ENCODE measurements at places on chromosomes 7 and 10. TPM values are rescaled to one million over a fixed set of nuclear protein-coding genes. Genes with fewer than 3 reads are reported as not detected.

OR6V1 gene
- not detected for total RNA-seq

SLC18A3 gene
- not detected for total RNA-seq

GDF2 gene
- total RNA-seq = not detected

VAX1 gene
- total RNA-seq = not detected

NANOS1 gene
- total RNA-seq = 0.14 TPM

FAM25G gene
- total RNA-seq = not detected

PAPSS2 gene
- total RNA-seq = 147 TPM

EN2 gene
- total RNA-seq = under 0.01 TPM

SLC13A4 gene
- not detected for total RNA-seq

RPEL1 gene
- under 0.01 TPM for total RNA-seq

SH2D4B gene
- not detected for total RNA-seq

LRIT1 gene
- not detected for total RNA-seq

LOXL4 gene
- 32.9 TPM for total RNA-seq

CYP26C1 gene
- total RNA-seq = under 0.01 TPM

GPR26 gene
- total RNA-seq = not detected

TRIM73 gene
- total RNA-seq = 0.71 TPM

OPN1SW gene
- total RNA-seq = not detected

TET1 gene
- total RNA-seq = 2.1 TPM

KRIT1 gene
- total RNA-seq = 43.9 TPM

MKX gene
- total RNA-seq = 0.57 TPM

CACNA2D1 gene
- total RNA-seq = 90.3 TPM

COL13A1 gene
- total RNA-seq = 20.3 TPM

ERV3-1 gene
- total RNA-seq = 6.9 TPM

SPACDR gene
- 0.14 TPM for total RNA-seq

TMEM176A gene
- 1.1 TPM for total RNA-seq

NUPR2 gene
- not detected for total RNA-seq

ACSL5 gene
- 1.7 TPM for total RNA-seq

WEE2 gene
- total RNA-seq = not detected

PYROXD2 gene
- total RNA-seq = 14.5 TPM

PLXNA4 gene
- total RNA-seq = 0.28 TPM

MEST gene
- 240 TPM for total RNA-seq

PRLHR gene
- not detected for total RNA-seq

HECTD2 gene
- total RNA-seq = 5.3 TPM

TCERG1L gene
- total RNA-seq = not detected

GCK gene
- 1.0 TPM for total RNA-seq

PNLIPRP1 gene
- total RNA-seq = not detected

GPC2 gene
- 1.1 TPM for total RNA-seq

GNG11 gene
- total RNA-seq = 40.3 TPM

EBF3 gene
- 3.7 TPM for total RNA-seq

All from smooth muscle cell of bladder (primary cell).